ENCODE measurements at places on chromosomes 3 and 15.

- DNase-seq, result no peak
These were observed 25.4 kb upstream of the SOX14 start for GRCh38 chr3:137738710-137739109.

DNA sequence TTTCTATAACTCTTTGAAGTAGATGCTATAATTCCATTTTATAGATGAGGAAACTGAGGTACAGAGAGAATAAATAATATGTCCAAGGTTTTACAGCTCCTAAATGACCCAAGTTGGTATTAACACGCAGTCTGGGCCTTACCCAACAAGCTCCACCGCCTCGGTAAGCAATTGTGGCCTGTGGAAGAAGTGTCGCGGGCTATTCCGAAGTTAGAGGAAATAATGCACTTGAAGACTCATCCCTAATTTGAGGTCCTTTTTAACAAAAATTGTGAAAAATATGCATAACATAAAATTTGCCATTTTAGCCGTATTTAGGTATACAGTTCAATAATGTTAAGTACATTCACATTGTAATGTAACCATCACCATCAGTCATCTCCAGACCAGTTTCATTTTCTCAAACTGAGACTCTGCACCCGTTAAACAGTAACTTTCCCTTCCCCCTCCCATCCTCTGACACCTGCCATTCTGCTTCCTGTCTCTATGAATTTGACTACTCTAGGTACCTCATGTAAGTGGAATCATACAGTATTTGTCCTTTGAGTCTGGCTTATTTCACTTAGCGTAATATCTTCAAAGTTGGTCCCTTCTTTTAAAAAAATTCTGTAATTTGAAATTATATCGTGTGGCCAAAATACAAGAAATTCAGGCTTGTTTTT is 18.2 kb downstream of the IDH3A start:
- DNase-seq, result no peak

DNA sequence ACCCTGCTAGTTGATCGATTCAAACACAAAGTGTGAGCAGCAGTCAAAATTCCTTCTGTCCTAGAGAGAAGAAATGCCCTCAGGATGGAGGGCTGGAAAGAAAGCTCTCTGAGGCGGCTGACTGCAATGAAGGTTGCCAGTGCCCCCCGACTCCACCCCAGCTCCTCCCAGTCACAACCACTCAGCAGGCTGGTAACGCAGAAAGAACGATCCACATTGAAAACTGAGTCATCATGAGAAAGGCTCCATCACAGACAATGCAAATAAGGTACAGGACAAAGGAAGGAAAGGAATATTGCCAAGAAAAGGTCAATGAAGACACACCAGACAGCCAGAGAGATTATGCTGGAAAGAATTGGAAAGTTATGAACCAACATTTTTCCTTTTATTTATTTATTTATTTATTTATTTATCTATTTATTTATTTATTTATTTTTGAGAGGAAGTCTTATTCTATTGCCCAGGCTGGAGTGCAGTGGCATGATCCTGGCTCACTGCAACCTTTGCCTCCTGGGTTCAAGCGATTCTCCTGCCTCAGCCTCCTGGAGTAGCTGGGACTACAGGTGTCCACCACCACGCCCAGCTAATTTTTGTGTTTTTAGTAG is 17.4 kb upstream of the VGLL4 start:
- no peak for DNase-seq

GRCh38 chr3:143389388-143389787 is 269.8 kb downstream of the CHST2 start:
- DNase-seq, result no peak

GRCh38 chr15:80988148-80988796 is 1.3 kb downstream of the MESD start:
- no peak for DNase-seq

Data from NCI-H526 treated with DMSO at 0.1 percent for 48 hours (cell line).